ENCODE measurements at places on chromosomes 1 and 21.
A peak's percentile ranks its signal among the peaks of the same experiment; 100 is the strongest.

DNA sequence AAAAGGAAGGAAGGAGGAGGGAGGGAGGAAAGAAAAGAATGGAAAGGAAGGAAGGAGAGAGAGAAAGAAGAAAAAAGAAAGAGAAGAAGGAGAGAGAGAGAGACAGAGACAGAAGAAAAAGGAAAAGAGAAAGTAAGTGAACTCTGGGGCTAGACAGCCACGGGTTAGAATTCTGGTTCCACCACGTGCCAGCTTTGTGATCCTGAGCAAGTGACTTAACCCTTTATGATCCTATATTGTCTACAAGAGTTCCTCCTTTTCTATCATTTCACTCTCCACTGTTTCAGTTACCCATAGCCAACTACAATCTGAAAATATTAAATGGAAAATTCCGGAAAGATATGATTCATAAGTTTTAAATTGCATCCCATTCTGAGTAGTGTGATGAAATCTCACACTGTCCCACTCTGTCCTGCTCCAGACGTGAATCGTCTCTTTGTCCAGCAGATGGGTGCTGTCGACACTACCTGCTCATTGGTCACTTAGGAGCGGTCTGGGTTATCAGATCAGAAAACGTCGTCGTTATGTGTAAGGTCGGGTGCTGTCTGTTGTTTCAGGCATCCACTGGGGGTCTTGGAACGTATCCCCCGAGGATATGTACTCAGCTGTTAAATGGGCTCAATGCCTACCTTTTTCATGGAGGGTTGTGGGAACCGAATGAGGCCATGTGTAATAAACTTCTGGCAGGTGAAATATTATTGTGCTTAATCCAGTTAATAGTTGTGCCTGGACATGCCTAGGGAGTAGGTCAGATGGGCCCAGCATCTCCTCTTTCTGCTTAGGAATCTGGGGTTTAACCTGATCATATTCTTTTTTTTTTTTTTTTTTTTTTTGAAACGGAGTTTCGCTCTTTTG lies 19.1 kb downstream of the TMEM51 start:
- DNase-seq = no peak

- no peak for DNase-seq
Observed at GRCh38 chr1:87242445-87243185, 86.1 kb upstream of the LMO4 start.

- peak; percentile 35 for DNase-seq
Observed at GRCh38 chr1:243325305-243325890, 69.6 kb downstream of the SDCCAG8 start.

- DNase-seq = peak; percentile 21
Observed at GRCh38 chr1:50603274-50604271, 180.3 kb upstream of the DMRTA2 start.

- no peak for DNase-seq
Observed at GRCh38 chr1:150606463-150607142, 22.8 kb downstream of the ENSA start.

DNA sequence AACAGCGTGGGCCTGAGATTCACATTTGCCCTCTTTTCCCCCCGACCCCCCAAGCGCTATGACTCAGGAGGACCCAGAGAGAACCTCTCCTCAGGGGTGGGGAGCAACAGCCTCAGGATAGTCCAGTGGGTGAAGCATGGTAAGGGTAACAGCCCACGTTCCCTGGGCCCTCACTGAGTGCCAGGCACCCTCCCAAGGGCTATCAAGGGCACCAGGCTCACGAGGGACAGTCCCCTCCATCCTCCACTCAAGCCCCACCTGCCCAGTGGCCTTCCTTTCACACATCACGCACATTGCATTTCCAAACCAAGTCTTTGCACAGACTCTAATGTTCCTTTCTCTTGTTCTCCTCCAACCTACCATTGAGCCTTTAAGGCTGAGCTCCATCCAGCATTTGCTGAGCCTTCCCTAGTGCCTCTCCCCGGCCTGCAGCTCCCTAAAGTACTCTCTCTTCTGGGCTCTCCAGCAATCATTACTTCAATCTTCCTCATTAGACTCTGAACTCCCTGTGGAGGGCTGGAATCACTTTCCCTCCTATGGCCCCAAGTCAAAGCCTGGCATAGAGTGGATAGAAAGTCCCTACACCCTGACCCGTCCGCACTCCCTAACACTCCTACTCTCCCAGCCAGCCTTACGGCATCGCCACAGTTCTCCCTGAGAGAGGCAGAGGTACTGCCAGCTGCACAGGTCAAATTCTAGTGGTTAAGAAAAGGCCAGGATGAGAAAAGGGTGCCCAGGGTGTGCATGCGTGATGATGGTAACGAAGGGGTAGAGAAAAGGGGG lies 1.0 kb downstream of the AKR7A2 start:
- no peak for DNase-seq

GRCh38 chr1:15472587-15472986 lies 3.3 kb upstream of the CELA2B start:
- DNase-seq = no peak

GRCh38 chr1:204110894-204111633 lies 38.1 kb downstream of the SOX13 start:
- no peak for DNase-seq

GRCh38 chr1:11648732-11649158 lies 5.5 kb downstream of the FBXO2 start:
- no peak for DNase-seq

GRCh38 chr1:204377800-204378668 lies 18.3 kb upstream of the PLEKHA6 start:
- peak; percentile 57 for DNase-seq

DNA sequence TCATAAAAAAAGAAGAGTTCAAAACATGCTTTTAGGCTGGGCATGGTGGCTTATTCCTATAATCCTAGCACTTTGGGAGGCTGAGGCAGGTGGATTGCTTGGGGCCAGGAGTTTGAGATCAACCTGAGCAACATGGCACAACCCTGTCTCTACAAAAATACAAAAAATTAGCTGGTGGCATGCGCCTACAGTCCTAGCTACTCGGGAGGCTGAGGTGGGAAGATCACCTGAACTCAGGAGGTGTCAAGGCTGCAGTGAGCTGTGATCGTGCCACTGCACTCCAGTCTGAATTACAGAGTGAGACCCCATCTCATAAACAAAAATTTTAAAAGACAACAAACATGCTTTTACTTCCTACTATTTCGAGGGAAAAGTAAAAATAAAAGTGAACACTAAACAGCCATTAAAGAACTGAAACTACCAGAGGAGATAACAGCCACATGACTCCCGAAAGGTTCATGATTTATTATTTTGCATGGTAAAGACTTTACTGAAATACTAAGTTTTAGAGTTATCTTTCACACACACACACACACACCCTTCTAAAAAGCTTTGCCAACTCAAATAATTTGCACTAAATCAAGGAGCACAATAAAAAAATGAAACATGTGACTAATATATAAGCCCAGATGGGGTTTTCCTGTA lies 48.1 kb downstream of the USP1 start:
- DNase-seq = peak; percentile 25

GRCh38 chr1:91345395-91346005 lies 59.1 kb downstream of the HFM1 start:
- DNase-seq = no peak

GRCh38 chr1:200391747-200392146 lies 18.1 kb downstream of the ZNF281 start:
- DNase-seq = no peak

DNA sequence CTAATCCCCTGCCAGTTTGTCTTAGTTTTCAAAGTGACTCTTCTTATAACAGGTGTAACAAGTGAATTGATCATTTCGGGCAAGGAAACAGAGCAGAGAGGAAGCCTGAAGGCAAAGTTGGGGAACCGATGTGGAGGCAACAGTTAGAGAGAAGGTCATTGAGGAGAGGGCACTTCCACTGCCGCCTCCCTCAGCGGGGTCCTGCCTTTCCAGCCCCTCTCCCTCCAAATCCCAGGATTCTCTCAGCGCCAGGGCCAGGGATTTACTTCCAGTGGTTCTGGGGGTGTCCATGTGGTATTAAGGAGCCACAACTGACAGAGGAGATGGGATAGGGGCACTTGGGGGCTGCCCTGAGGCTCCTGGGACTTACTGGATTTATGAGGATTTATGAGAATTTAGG lies 39.7 kb upstream of the PDE9A start:
- no peak for DNase-seq

GRCh38 chr1:54498383-54499096 lies 49.5 kb upstream of the ACOT11 start:
- no peak for DNase-seq

GRCh38 chr1:100543640-100544039 lies 5.7 kb downstream of the GPR88 start:
- peak; percentile 55 for DNase-seq

DNA sequence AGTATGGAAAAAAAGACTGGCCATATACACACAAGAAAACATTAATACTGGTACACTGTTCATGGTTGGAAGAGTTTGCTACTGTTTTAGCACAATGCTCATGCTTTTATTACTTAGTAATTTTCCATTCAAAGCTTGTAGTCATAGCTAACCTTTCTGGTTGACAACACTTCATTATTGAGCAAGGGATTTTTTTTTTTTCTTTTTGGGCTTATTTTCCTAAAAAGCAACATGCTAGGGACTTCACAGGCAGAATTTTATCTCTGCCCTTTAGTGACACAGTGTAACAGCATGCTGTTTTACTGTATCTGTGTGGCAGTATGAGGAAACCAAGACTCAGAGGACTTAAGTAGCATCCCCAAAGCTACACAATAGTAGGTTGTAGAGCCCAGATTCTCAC lies 58.5 kb downstream of the FGGY start:
- no peak for DNase-seq

GRCh38 chr1:63119575-63120155 lies 202.7 kb upstream of the FOXD3 start:
- DNase-seq = no peak

- DNase-seq = no peak
Observed at GRCh38 chr1:226599636-226600238, 51.2 kb downstream of the STUM start.

GRCh38 chr1:87399264-87399663 lies 70.6 kb downstream of the LMO4 start:
- no peak for DNase-seq

- no peak for DNase-seq
Observed at GRCh38 chr1:32111789-32112188, 3.9 kb downstream of the KPNA6 start.

GRCh38 chr1:194342484-194343262 lies 1156.3 kb upstream of the B3GALT2 start:
- DNase-seq = no peak

Measured in GM13977 (cell line).